NCI-H1694 treated with DMSO at 0.1 percent for 48 hours (cell line): ENCODE measurements at places on chromosomes 3 and 15.

- no peak for DNase-seq
Observed at GRCh38 chr3:26365706-26366105, 256.9 kb upstream of the LRRC3B start.

DNA sequence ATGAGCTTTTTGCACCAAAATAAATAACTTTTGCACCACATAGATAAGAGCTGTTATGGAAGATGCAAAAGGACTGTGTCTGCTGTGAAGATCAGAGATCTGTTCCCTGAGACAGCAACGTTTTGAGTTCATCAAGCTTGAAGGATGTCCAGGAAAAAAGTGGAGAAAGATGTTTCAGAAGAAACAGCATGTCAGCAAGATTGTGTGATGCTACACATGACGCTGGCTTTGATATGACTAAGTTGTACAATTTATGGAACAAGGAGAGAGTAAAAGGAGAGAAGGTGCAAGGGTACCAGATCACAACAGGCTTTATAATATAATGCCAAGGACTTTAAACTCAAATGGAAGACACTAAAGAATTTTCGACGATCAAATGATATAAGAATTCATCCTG is 16.6 kb downstream of the TJP1 start:
- no peak for DNase-seq

- no peak for DNase-seq
Observed at GRCh38 chr3:119810018-119810435, 28.1 kb downstream of the NR1I2 start.

- DNase-seq = no peak
Observed at GRCh38 chr3:14507305-14507741, 32.8 kb downstream of the GRIP2 start.
